ENCODE measurements at places on chromosomes 1 and 21.

DNA sequence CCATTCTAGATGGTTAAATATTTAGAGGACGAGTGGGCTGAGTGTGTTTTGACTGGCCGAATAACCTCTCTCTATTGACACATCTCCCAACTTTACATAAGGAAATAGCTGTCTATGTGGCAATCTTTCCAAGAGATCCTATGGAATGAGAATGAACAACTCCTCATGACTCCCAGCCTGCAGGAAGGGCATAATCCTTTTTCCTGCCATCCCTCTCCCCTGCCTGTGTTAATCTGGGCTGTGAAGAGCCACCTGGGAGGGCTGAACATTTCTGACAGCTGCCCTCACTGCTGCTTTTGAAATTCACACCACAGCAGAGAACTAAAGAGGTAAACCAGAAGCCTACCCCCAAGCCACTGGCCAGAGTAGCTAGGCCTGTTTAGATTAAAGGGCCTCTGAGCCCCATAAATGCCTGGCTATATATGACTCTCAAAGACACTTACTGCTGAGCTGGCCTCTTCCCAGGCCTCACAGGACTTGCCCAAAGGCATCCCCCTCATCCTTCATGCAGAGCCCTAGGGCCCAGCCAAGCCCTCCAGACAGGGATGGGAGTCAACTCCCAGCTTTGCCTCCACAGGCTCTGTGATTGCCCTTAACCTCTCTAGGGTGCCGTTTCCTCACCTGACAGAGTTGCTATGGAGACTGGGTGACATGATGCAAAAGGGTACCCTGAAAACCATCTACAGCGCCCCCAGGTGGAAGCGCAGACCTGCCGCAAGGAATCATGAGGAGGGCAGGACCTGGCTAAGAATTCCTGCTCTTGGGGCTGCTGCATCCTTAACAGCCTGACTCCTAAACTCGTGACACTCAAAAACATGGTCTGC, 42.0 kb upstream of the LDLRAP1 start:
- DNase-seq, result no peak

GRCh38 chr1:38308780-38309179, 262.2 kb upstream of the POU3F1 start:
- no peak for DNase-seq

- DNase-seq, result no peak
Observed at GRCh38 chr1:41622402-41622801, 137.9 kb upstream of the EDN2 start.

- no peak for DNase-seq
Observed at GRCh38 chr1:152906023-152906565, 2.3 kb upstream of the IVL start.

DNA sequence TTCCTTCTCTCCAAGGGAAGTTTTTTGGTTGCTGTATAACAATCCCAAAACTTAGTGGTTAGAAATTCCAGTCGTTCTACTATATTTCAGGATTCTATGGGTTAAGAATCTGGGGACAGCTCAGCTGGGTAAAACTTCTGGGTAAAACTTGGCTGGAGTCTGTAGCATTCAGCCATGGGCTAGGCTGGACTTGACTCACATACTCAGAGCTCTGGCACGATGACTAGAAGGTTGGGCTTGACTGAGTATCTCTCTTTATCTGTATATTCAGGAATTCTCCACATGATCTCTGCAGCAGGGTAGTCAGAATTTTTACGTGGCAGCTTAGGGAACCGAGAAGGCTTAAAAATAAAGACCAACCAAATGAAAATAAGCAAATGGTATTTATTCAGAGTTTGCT, 28.2 kb upstream of the HRNR start:
- DNase-seq, result no peak

DNA sequence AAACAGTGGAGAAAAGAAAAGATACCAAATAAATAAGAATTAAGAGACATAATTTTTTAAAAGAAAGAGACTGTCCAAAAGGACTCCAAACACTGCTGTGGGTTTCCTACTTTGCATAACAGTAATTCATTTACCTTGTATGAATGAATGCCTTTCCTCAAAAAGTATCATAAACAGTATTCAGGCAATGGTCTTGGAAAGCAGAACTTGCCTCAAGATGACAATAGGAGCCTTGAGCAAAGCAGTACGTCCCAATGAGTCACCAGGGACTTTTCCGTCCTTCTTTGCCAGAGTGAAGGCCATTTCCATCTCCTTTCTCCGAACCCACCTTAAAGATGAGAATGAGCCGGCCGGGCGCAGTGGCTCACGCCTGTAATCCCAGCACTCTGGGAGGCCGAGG, 186.4 kb downstream of the ZBTB18 start:
- no peak for DNase-seq

GRCh38 chr1:27603309-27603680, 649 bp downstream of the AHDC1 start:
- no peak for DNase-seq

- no peak for DNase-seq
Observed at GRCh38 chr21:45982092-45982757, 655 bp downstream of the COL6A1 start.

- DNase-seq, result no peak
Observed at GRCh38 chr1:32890516-32891240, 4.4 kb downstream of the HPCA start.
